ENCODE measurements at places on chromosomes 4 and X.

- DNase-seq: peak; percentile 67
Observed at GRCh38 chrX:129781134-129781672, 1.5 kb downstream of the SASH3 start.

DNA sequence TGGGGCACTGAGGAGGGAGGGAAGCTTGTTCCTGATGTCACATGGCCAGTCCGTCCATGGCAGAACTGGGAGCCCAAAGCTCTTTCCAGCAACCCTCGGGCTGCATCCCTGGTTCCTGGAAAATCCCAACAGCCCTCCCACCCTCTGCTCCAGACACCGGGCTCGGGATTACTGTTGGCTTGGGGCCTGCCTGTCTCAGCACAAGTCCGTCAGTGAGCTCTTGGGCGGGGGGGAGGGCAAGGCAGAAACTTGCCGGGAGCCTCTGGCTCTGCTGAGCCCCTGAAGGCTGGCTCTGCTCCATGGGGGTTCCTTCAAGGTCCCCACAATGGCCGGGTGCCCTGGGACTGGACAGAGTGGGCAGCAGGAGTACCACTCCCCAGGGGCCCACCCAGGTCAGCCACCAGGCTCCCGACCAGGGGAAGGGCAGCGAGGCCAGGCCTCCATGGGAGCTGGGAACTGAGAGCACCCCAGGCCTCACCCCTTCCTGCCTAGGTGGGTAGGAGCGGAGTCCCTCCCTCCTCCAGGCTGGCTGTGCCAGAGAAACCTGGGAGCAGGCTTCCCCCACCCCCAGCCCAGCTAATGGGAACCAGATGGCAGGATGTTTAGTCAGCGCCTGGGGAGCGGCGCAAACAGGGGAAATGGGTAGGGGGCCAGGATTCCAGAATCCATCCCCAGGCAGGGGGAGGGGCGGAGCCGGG is 6.4 kb upstream of the HAUS7 start:
- DNase-seq: no peak

DNA sequence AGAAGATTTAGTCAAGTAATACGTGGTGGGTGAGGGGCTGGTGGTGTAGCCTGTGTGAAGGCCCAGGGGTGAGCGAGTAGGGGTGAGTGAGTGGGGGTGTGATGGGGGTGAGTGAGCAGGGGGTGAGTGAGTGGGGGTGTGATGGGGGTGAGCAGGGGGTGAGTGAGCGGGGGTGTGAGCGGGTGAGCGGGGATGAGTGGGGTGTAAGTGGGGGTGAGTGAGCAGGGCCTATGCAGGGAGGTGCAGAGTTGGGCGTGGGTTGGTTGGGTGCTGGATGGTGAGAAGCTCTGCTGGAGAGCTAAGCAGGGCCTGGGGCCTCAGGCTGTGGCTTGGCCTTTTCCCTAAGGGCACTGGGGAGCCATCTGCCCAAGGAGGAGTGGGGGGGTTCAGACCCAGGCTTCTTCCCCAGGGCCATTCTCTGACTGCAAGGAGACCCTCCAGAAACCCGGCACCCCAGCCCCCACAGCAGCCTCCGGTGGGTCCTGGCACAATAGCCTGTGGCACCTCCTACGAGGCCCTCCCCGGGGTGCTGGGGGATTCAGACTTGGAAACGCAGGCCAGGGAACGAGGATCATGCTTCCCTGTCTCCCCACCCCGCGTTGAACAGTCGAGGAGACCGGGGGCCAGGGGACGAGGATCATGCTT is 30.4 kb downstream of the SH3TC1 start:
- DNase-seq: no peak

GRCh38 chr4:18202486-18202885 is 180.9 kb upstream of the LCORL start:
- DNase-seq: no peak

DNA sequence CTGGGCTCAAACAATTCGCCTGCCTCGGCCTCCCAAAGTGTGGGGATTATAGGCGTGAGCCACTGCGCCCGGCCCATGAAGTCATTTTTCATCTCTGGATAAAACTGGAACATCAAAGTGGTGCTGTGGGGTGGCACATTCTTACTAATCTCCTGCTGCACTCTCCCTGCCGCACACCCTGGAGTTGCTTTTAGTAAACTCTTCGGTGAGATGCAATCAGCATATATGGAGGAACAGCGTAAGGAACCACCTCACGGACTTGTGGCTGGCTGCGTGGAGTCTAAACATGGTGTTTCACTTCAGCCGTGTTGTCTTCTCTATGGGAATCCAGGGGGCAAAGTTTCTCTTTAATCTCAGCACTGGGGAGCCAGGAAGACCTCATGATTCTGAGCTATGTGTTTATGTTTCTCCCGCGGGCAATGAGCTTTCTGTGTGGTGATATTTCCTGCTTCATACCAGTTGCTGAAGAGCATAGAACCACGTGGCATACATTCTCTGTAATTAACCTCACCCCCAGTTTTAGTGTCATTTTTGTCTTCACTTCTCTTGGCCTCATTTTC is 2.1 kb upstream of the RHOH start:
- DNase-seq: no peak

DNA sequence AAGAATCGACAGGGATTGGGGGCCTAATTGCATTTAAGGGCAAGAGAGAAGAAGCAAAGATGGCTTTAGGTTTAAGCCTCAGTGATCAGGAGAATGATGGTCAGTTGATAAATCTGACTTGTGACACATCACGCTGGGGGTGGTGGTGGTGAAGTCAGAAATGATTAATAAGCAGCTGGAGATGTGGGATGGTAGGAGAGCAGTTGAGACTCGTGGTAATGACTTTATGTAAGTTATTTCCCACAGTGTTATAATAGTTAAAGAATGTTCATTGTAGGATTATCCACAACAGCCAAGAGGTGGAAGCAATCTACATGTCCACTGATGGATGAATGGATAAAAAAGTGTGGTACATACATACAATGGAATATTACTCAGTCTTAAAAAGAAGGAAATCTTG is 178.9 kb upstream of the GPC4 start:
- DNase-seq: no peak

- no peak for DNase-seq
Observed at GRCh38 chrX:101417981-101418841, 10.2 kb downstream of the HNRNPH2 start.

DNA sequence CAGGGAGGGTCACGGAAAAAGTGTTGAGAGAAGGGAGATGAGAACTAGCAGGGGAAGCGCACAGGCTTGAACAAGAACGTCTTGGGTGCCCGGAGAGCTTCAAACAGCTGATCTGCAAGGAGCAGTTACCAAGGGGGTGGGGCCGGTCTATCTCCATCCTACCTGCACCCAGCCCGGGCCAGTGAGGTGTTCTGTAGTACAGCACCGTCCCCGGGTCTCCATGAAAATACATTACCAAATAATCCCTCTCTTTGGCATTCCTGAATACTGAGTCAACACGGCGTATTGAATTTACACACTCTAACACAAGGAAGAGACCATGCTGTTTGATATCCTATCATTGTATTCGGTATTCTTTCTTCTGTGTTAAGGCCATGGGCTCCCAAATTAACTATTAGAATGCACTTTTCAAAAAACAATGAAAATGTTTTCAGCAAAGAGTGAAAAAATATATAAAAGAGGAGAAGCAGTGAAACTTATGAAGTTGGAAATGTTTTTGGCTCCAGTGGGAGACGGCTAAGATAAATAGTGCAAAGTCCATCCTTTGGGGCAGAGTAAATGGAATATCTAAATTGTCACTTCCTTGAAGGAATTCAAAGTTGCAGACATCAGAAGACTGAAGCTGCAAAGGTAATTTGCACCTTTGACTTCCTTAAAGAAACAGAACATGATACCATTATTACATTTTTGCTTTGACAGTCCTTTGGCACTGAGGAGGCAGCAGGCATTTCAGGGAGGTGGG is 90.3 kb downstream of the DHRSX start:
- no peak for DNase-seq

GRCh38 chrX:74251006-74251930 is 52.7 kb upstream of the ZCCHC13 start:
- DNase-seq: no peak

GRCh38 chr4:123248085-123248659 is 148.4 kb upstream of the SPRY1 start:
- no peak for DNase-seq

DNA sequence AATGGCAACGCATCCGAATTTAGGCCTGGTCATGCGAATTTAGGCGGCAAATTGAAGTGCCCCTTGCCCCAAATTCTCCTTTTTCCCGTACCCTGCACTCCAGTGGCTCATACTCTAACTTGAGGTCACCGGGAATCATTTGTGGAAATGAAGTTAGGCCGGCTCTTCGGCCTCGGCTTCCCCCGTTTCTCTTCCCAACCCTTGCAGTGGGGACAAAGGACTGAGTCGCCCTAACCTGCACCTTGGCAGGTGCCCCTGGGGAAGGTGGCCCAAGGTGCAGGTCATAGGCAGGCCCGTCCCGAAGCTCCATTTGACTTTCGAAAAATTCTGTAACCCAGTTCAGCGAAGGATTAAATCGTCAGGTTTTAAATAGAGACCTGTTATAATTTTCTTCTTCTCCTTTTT is 811 bp downstream of the SRD5A3 start:
- no peak for DNase-seq

DNA sequence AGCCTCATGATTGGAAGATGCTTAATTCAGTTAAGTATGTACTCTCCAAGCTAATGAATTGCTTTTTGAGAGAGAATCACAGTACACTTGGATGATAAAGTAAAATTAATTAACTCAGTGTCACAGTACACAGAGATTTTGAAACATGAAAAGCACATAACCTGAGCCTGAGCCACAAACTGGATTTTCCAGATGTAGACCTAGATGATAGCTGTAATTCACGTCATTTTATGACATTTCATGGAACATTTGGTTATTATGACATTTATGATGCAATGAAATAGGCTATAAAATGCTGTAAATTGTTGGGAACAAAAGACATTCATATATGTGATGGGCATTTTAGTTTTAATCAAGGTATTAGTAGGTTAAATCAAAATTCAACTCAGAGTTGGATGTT is 983.7 kb downstream of the STPG2 start:
- DNase-seq: no peak

- DNase-seq: no peak
Observed at GRCh38 chrX:100931218-100931924, 2.7 kb upstream of the XKRX start.

DNA sequence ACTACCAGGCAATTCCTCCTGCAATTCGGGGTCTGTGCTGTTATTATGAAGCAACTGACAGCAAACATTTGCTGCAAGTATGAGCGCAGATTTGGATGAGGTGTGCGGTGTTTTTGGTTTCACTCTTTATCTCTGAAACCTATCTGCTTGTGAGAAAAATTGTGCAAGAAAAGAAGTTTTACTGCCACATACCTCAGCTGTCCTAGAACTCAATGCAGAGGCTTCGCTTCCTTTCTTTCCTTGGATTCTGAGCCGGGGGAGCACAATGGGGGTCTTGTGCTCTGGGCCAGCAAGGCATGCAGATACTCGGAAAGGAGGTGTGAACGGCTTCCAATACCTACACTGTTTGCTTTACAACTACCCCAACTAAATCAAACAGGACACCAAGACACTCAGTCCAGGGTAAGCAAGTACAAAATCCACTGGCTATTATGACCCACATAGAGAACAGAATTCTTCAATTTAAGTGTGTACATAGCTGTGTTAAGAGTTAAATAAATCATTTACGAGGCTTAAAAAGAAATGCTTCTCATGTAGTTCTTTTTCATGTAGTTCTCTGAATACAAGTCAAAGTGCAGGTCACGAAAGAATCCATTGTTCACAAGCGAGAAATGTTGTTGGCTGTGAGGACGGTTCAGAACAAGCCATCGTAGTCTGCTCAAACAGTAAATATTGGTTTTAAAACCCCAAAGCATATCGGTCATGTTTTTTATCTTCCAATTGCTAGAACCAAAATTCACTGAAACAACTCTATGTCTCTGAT is 1.1 kb downstream of the SORBS2 start:
- no peak for DNase-seq

GRCh38 chr4:171588764-171589163 is 224.4 kb upstream of the GALNTL6 start:
- DNase-seq: no peak

GRCh38 chr4:112311516-112311915 is 14.3 kb downstream of the ALPK1 start:
- DNase-seq: no peak

- no peak for DNase-seq
Observed at GRCh38 chr4:168488869-168489274, 8.0 kb upstream of the PALLD start.

DNA sequence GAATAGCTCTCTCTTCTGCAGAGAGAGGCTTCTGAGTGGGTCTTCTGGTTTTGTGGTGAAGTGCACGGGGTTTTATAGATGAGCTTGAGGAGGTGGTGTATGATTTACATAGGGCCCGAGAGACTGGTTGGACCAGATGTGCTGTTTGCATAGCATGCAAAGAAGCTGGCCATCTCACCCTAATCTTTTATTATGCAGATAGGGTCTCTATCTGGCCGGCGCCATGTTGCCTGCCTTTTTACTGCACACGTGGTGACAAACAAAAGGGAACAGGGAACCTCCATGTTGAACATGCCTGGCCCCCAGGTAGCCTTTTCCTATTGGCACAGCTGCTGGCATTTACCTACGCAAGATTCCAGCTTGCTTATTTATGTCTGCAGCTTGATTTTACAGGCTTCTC is 473.3 kb upstream of the FAM47C start:
- no peak for DNase-seq

DNA sequence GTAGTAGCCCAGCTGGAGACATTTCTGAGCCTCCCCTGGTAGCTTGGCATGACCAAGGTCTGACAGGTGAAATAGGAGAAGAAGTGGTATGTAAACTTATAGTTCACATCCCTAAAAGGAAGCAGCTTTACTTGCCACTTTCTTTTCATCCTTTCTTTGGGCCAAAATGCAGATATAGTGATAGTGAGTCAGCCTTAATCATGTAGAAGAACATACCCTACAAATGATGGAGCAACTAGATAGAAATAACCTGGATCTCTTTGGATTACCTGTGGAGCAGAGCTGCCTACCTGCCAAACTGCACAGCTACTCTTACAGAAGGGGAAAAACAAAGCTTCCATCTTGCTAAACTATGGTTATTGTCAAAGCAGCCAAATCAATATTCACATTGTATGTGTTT is 106.7 kb upstream of the LCORL start:
- no peak for DNase-seq

DNA sequence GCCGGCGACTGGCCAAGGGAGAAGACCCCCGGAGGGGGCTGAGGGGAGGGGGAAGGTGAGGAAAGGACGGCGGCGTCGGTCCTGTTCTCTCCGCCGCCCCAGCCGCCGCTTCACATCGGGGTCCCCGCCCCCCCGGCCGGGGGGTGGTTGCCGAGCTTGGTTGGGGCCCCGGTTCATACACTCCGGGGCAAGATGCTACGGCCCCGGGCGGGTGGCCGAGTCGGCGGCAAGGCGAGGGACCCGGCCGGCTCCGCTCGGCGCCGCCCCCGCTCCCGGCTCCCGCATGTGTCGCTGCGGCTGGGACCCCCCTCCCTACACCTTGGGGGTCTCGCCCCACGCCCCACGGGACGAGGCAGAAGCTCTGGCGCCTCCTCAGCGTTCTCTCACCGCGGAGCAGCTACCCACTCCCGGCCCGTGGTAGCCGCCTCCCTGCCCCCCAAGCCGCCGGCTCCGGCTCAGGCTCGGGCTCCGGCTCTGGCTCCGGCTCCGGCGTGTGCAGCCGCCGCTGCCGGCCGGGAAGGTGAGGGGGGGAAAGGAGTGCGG is 461 bp downstream of the FBXW7 start:
- DNase-seq: no peak

- no peak for DNase-seq
Observed at GRCh38 chrX:107978707-107979307, 3.4 kb downstream of the TEX13B start.

All from T-helper 2 cell (primary cell).